NCI-H1417 treated with DMSO at 0.1 percent for 48 hours (cell line): ENCODE measurements at places on chromosomes 1 and 21.

DNA sequence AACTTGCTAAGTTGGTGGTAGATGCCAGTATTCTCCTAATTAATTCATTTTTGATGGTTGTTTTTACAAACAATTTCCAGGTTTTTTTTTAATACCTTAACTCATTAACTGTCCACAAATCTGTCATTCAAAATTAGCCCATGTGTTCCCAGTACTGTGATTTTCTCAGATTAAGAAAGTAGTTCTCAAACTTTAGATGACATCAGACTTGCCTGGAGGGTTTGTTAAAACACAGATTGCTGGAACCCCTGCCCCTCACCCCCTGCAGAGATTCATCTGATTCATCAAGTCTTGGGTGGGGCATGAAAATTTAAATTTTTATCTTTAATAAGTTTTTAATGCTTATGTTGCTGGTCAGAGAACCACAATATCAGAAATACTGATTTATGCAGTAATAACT lies 130.5 kb downstream of the BACH1 start:
- no peak for DNase-seq

DNA sequence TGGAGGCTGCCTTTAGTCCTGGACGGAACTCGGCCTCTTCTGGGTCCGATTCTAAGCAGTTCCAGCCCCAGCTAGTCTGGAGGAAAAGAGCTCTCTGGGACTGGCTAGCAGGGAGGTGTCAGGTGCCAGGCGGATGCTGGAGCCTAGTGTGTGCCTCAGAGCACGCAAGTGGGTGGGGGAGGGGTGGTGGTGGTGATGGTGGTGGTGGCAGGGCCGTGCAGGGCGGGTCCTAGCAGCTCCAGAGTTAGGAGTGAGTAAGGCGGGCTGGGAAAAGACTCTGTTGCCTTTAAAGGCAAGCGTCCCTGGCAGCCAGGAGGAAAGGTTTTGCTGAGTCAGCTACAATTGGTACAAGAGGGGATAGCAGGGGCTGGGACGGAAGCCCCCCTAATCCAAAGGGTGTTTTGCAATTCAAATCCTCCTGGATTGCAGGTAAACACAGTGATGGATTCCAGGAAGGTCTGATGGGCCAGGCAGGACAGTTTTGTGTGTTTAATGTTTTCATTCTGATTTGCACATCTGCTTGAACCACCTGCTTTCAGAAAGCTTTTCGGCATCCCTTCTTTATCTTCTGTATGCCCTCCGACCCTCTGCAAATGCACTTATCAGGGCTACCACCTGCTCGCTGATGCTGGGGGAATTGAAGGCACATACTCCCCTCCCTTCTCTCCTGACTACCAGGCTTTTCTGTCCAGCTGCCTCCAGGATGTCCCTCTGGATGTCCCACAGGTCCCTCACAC lies 4.1 kb upstream of the SLC2A1 start:
- no peak for DNase-seq

GRCh38 chr1:217534566-217534965 lies 96.3 kb downstream of the GPATCH2 start:
- no peak for DNase-seq

- DNase-seq = no peak
Measured at GRCh38 chr1:79375352-79375751, 368.8 kb upstream of the ADGRL4 start.

- DNase-seq = no peak
Measured at GRCh38 chr1:6037338-6037762, 8.3 kb upstream of the KCNAB2 start.

DNA sequence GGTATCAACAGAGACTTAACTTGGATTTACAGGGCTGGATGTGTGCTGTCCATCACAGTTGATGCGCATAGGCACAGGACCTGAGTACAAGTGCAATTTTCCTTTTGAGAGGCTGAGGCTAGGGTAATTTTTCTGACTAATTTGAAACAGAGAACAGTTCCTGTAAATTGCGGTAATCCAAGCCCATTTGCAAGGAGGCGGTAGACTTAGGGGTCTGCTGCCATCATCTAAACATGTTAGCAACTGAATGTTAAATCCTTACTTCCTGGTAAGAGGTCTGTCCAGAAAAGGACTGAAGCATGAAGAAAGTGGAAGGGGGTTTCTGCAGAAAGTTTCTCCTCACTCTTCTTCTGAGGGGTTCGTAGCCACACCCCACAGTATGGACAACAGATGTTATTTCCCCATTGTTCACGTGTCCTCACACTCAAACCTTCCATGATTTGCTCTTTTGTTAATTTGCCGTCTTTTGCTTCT lies 23.7 kb upstream of the C1orf198 start:
- no peak for DNase-seq

GRCh38 chr1:109149874-109150601 lies 36.1 kb downstream of the ELAPOR1 start:
- no peak for DNase-seq

DNA sequence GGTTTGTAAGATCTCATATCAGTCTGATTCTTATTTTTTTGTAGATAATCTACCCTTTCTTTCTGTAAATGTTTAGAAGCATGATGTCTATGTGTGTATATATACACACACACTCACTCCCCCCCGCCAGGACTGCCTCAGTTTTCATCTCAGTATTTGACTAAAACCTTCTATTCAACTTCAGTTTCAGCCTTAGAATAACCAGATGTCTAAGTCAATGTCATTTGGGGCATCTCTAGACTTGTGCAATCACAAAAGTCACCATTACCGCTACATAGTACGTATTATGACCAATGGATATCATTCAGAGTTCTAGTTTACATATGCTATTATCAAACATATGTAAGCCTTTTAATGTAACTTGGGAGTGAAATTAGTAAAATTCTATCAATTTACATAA lies 53.3 kb upstream of the BOLA1 start:
- DNase-seq = no peak

DNA sequence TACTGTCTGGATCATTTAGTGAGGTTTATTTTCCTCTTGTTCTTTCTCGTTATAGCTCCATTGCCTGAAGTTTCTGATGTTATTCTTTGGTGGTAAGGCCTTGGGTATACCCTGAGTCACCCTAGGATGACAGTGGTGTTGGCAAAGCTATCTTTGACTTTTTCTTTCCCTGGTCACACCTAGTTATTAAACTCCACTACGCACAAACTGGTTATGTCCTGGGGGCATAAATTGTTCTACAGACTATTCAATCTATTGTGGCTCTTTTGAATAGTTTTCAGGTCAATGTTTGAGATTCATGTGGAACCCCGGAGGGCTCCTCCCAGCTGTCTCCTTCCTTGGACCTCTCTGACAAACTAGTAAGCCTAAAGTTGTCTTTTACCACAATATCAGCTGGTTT lies 157.7 kb downstream of the SLC35F3 start:
- DNase-seq = no peak

DNA sequence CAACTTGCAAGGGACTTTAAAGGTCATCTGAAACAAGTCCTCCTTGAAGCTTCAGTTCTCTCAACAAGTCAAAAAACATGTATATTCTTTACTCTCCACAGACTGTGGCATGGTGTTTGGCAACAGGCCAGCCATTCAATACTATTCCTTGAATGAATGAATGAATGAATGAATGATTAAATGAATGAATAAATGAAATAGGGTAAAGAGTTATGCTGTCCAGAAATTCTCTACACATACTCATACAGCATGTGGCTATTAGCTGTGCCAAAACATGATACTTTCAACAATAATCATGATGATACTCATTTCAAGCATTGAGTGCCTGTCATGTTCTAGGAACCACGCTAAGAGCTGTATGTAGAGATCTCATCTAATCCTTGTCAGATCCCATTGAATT lies 356.1 kb downstream of the BARHL2 start:
- DNase-seq = no peak

- DNase-seq = no peak
Measured at GRCh38 chr1:14955402-14955801, 198.1 kb upstream of the TMEM51 start.

GRCh38 chr1:167790117-167790516 lies 68.3 kb downstream of the MPZL1 start:
- no peak for DNase-seq

- DNase-seq = no peak
Measured at GRCh38 chr1:72111662-72112061, 170.7 kb downstream of the NEGR1 start.

DNA sequence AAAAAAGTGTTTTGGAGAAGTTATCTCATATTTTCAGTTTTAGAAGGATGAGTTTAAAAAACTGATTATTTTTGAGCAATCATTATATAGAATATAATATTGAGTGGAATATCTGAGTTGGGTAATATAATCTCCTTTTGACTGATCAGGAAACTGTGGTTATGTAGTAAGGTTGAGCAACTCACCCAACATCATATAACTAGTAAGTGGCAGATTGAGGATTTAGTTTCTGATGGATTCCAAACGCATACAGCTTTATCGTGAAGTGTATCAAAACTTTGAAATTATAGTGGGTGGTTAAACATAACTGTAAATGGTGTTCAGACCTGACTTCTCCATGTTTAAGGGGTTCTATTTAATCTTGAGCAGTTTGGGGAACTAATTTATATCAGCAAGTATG lies 98.6 kb downstream of the OLFM3 start:
- no peak for DNase-seq

GRCh38 chr1:76176000-76176399 lies 101.5 kb downstream of the ST6GALNAC3 start:
- DNase-seq = no peak

DNA sequence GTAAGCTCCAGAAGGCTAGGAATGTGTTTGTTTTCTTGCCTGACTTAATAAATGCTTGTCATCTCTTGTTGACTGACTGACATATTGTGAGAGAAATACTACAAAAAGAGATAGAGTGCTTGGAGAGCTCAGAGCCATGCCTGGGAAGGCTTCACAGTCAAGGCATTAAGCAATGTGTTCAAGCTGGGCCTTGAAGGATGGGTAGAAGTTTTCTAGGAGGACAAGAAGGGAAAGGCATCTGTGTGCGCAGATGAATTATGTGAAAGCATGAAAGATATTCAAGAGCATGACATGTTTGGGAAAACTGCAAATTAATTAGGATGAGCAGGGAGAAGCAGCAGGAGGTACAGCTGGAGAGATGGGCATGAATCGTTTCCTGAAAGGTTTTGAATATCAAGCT lies 5.6 kb downstream of the SLAMF8 start:
- DNase-seq = no peak

- DNase-seq = no peak
Measured at GRCh38 chr1:12438349-12438924, 179.6 kb downstream of the DHRS3 start.

DNA sequence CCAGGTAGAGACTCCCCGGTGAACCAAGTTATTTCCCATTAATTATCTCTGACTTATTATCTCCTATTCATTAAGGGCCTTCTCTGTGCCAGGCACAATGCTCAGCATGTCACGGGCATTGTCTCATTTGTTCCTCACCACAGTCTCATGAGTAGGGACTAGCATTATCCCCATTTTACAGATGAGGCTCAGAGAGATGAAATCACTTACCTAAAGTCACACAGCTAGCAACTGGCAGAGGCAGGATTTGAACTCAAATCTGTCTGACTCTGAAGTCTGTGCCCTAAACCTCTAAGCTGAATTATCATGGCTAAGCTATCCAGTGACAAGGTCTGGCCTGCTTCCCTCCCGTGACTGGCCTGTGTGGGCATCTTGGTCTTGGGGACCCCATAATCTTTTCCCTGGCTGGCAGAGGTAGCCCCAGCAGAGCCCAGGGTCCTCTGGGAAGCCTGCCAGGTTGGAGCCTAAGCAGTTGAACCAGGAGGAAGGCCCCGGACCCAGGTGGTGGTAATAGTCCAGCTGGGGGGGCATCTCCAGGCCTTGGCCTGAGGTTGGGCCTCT lies 4.5 kb downstream of the MAP7D1 start:
- DNase-seq = no peak

- DNase-seq = peak; percentile 3
Measured at GRCh38 chr1:2179283-2180013, 15.1 kb downstream of the FAAP20 start.

- DNase-seq = no peak
Measured at GRCh38 chr21:33434770-33435360, 31.7 kb downstream of the IFNGR2 start.

GRCh38 chr21:33071770-33072306 lies 1.9 kb downstream of the OLIG1 start:
- DNase-seq = no peak
